Erythroblast (primary cell): ENCODE measurements at places on chromosomes 16 and 17.

- DNase-seq: no peak
These were observed 36.9 kb downstream of the SOCS3 start for GRCh38 chr17:78322858-78323455.

DNA sequence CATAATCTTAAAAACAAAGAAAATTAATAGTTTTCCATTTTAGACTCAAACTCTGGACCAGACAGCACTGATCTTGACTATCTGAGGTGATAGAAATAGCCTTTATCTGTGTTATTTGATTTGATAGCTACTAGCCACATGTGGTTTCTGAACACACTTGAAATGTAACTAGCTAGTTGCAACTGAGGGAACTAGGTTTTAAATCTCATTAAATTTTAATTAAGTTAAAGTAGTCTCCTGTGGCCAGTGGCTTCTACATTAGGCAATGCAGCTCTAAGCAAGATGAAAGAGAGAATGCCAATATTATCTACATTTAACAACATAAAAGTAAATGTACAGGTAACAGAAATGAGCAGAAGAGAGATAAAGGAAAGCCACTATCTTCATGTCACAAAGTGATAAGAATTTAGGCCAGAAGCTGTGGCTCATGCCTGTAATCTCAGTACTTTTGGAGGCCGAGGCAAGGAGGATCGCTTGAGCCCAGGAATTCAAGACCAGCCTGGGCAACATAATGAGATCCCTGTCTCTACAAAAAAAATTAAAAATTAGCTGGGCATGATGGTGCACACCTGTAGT is 11.2 kb upstream of the SPN start:
- DNase-seq: no peak

- DNase-seq: no peak
These were observed 12.4 kb upstream of the CCR7 start for GRCh38 chr17:40577611-40578065.

DNA sequence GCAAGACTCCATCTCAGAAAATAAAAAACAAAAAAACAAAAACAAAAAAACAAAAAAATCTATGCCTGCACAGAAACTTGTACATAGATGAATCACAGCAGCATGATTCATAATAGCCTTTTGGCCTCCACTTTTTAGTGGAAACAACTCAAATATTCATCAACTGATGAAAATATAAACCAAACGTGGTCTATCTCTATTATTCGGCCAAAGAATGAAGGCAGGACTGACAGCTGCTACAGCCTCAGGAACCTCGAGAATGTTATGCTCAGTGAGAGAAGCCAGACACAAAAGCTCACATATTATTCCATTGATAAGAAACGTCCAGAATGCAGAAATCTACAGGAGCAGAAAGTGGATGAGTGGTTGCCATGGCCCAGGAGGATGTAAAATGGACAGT is 19.8 kb downstream of the PPL start:
- no peak for DNase-seq

DNA sequence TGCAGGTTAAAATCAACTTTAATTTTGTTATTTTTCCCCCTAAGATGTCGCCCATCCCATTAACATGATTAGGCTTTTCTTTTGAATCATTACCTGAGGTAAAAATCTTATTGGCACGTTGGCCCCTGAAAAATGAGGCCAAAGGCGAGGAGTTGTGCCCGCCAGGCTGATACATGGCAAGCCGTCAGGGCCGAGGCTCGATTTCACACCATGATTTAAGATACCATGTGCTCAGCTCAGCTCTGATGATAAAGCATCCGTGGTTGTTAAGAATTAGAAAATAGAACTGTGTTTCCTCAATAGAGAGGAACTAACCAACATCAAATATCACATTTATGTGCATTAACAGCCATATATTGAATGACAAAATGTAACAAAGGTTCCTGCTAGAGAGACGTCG is 972.9 kb upstream of the SOX9 start:
- DNase-seq: no peak

- DNase-seq: peak; percentile 49
These were observed at the start of gene RAMP2 for GRCh38 chr17:42760652-42761581. Gene RAMP2 (plus strand): TSS chr17:42761227. CDS start chr17:42761262, 35 bp downstream.

GRCh38 chr17:45894022-45894784 is at the start of gene MAPT:
Gene MAPT (plus strand): TSS chr17:45894554. CDS start chr17:45962338, 67,784 bp downstream.
- peak; percentile 90 for DNase-seq

GRCh38 chr17:64229815-64230728 is 33.0 kb downstream of the TEX2 start:
- no peak for DNase-seq

DNA sequence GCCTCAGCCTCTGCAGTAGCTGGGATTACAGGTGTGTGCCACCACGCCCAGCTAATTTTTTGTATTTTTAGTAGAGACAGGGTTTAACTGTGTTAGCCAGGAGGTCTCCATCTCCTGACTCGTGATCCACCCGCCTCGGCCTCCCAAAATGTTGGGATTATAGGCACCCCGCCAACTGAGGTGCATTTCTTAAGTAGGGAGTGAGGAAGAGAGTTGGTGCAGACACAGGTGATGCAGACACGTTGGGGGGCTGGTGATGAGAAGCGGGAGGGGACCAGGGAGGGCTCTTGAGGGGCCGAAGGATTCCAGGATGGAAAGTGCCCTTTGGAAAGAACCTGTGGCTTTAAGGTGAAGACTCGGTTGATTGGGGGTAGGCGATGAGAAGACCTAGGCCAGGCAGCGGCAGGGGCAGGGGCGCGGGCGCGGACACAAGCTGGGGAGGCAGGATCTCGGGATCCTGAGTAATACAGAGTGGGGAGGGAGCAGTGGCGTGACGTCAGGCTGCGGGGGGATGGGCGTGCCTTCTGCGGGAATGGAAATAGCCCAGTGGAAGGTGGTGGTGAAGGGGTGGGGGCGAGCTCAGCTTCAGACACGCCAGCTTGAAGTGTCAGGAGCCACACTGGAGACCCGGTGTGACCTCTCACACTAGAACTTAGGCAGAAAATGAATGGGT is 2.5 kb upstream of the ATP6V0C start:
- no peak for DNase-seq

DNA sequence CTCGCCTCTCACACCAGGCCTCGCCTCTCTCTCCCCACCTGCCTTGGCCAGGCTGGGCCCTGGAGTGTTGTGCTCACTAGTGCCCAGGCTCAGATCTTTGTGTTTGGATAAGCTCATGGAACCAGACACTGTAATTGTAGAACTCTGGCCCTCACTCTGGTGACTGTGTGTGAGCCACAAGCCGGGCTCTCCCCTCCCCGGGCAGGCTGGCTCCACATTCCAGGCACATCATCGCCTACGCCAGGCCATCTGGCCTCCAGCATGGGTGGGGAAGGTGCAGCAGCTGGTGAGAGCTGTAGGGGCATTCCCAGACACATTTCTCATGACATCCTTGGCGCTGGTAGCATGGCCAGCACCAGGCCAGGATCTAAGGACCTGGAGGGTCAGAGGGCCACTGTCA is 202.3 kb downstream of the RAB11FIP4 start:
- DNase-seq: no peak

DNA sequence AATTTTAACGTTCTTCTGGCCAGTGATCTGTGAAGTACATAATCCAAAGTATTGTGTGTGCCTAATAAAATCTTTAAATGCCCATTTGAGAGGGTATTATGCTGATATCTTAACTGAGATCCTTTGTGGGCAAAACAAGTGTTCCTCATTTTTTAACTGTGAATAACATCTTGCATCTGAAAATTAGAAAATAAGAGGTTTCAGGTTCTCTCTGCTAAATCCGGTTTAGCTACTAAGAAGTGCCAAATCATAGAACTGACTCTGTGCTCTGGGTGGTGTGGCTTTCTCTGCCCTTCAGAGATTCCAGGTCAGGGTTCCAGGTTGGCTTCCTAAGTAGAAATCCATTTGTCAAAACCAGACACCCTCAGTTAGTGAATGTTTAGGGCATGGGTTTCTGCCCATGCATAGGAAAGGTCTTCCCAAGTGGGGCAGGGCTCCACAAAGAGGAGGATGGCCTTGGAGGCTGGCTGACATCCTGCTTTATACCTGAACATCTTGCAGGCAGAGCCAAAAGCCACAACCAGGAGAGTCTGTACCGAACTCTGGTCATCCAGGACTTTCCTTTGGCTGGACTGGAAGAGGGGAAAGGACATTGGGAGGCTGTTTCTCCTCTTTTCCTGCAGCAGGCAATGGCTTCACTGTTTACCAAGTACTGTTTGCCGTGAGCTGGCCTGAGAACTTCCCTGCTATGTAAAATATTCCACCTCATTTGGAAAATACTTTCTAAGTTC is 8.5 kb downstream of the ALDH3A2 start:
- no peak for DNase-seq

- no peak for DNase-seq
These were observed 373.7 kb downstream of the WWOX start for GRCh38 chr16:78473031-78473699.

- no peak for DNase-seq
These were observed 3.8 kb downstream of the HSDL1 start for GRCh38 chr16:84141143-84141670.

GRCh38 chr17:32763855-32764439 is 113.0 kb downstream of the MYO1D start:
- no peak for DNase-seq

DNA sequence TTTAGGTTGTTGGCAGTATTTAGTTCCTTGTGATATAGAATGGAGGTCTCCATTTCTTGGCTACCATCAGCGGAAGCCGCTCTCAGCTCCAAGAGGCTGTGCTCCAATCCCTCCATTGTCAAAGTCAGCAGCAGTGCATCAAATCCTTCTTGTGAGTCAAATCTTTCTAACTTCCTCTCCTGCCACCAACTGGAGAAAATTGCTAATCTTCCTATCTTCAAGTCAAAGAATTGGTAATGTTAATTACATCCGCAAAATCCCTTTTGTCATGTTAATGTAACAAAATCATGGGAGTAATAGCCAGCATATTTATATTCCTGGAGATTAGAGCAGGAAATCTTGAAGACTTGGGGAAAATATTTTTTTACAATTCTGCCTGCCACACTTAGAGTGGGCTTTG is 436.4 kb upstream of the DYNLRB2 start:
- no peak for DNase-seq

DNA sequence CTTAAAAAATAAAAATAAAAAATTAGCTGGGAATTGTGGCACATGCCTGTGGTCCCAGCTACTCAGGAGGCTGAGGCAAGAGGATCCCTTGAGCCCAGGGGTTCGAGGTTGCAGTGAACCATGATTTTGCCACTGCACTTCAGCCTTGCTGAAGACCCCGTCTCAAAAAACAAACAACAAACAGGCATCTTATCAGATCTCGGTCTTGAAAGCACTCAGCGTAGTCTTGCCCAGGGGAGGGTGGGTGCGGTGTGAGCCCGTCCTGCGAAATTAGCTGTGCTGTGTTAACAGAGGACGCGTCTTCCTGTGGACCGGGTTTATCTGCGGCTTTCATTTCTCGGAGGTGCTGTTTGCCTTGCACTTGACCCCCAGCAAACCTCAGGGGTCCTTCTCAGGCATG is 5.4 kb downstream of the GAA start:
- DNase-seq: no peak

DNA sequence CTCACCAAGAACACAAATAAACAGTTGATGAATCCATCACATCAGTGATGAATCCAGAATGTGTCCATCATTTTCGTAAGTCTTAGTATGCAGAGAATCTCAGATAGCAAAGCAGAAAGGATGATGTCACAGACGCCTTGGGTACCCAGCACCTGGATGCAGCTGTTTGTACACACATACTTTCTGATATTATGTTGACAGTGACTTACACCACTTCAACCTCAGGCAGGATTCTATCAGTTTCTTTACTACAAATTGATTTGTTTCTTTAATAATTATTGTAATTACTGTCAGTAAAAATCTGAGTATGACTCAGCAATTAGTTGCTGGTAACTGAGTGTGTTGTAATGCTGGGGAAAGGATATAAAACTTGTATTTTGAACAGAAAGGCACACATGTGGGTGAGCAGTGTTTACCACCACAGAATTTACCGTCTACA is 159.8 kb downstream of the RPTOR start:
- DNase-seq: no peak

DNA sequence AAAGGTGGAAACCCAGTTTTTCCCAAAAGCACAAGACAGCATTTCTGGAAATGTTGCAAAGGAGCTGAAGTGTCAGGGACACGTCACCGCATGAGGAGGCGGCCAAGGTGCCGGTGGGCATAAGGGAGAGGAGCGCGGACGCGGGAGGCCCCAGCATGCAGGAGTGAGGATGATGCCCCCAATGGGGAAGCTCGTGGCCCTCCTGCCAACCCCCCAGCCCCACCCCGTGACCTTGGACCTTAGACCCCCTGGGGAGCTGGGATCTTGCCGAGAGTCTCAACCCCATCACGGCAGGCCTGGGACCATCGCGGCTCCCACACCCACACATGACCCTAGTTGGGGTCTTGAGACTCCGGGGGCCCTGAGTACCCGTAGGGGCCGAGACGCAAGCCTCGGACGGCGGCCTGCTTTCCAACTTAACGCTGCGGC is 119.4 kb upstream of the METRNL start:
- DNase-seq: no peak

DNA sequence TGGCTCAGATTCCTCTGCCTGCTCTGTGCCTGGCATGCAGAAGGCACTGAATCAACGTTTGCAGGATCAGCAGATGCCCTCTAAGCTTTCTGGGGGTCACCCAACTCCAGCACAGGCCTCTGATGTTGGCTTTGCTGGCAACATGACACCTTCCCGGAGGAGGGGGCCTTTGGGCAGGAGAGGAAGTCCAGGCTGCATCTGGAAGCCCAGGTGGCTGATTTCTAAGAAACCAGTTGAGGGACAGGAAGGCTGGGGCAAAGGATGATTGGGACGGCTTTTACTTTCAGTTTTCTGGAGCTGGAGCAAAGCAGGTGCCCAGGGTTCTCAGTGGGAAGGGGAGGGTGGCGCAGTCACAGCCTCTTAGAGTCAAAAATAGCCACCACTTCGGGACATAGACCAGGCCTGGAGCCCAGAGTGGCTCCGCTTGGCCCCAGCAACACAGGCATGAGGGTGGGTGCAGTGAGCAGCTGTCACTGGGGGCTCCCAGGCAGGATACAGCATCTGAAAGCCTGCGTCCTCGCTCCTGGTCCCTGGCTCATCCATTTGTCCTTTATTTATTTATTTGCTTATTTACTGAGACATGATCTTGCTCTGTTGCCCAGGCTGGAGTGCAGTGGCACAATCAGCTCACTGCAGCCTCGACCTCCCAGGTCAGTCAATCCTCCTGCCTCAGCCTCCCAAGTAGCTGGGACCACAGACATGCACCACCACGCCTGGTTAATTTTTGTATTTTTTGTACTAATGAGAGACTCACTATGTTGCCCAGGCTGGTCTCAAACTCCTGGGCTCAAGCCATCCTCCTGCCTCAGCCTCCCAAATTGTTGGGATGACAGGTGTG is 15.1 kb downstream of the SOCS1 start:
- DNase-seq: no peak

GRCh38 chr17:79728169-79728907 is 2.4 kb upstream of the ENPP7 start:
- peak; percentile 87 for DNase-seq

DNA sequence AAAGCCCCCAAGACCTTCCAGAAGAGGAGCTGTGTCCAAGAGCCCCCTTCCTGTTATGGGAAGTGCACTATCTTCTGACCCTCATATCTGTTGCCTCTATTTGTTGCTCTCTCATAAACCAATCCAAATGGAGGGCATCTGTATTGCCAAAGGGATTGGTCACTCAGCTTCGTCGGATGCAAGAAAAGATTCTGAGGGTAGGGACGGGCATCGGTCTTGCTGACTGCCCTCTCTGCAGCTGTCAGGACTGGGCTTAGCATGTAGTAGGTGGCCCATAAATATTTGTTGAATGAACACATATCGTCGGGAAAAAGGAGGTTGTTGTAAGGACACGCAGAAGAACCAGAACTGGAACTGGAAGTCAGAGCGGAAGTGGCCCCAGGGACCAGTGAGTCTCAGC is 44.1 kb downstream of the CCDC42 start:
- DNase-seq: no peak
